ENCODE measurements at places on chromosomes 5 and 9. TPM values are rescaled to one million over a fixed set of nuclear protein-coding genes. Genes with fewer than 3 reads are reported as not detected.
A peak's percentile ranks its signal among the peaks of the same experiment; 100 is the strongest.

Gene LHX3
- not detected for total RNA-seq

DNA sequence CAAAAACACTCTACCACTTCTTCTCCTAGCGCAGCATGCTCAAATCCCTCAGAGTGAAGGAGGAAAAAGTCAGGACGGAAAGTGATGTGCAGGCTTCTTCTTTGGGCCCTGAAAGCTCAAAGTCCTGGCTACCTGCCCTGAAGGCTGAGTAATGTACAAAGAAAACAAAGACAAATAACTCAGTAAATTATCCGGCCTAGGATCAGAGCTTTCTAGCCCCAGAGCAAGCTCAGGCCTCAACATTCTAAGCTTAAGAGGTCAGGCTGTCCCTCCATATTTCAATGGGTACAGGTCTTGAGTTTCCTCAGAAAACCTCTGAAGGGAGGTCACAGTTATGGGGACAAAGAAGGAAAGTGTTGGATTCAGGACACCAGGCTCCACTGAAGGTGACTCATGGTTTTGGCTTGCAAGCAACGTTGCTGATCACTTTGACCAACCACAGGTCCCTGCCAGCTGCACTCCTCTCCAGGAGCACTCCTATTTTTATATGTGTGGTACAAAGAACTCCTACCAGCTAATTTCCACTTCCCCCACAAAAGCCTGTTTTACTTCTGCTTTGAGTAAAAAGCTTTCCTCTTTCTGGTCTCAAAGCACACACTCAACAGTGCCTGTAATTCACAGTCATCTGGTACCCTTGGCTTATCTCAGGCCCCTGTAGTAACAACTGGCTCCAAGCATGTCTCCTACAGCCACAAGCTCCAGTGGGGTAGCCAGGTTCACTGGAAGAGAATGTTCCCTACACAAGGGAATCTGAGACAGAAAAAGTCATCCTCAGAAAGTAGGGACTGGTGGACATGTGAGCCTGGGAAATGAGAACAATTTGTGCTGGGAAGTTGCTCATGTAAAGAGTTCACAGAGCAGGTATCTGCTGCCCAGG, 115.7 kb downstream of the UGCG start:
- DNase-seq = peak; percentile 95

DNA sequence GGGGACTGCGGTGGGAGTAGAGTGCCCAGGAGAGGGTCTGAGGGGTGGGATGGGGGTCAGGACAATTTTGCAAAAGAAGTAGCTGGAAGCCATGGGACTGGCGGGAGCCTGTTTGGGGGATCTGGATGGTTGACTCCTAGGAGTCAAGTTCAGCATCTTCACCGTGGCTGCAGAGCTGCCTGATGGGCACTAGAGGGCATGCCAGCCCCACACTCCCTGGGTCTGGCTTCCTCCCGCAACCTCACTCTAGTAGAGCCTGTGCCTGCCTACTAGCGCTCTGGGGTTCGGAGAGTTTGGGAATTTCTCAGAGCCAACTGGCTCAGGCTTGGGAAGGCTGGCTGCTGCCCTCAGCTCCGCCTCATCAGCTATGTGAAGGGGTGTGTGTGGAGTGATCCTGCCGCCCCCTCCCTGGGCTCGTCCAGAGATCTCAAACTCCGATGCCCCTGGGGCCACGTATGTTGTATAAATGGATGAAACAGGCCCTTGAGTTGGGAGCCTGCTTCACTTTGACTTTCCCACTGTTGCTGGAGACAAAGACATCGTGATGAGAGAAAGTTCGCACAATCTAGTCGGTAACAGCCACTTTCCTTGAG, 10.8 kb downstream of the TSPAN17 start:
- no peak for DNase-seq

Gene LRRTM2
- total RNA-seq = 0.25 TPM

DNA sequence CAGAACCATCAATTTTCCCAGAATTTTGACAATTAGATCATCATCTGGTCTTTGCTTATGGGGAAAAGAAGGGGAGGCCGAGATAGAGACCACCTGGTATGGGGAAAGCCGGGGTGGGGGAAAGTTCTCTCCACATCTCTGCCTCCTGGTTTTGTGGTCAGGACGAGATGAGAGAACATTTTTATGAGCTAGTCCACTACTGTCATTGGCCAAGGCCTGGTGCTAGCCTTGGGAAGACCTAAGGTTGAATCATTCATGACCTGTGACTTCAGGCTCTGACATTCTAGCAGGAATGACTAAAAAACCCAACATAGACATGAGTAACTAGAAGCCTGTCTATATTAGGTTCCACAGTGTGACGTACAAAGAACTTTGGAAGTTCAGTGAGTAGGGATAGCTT, 135.2 kb downstream of the PTTG1 start:
- peak; percentile 78 for DNase-seq

Gene SLCO6A1
- not detected for total RNA-seq

DNA sequence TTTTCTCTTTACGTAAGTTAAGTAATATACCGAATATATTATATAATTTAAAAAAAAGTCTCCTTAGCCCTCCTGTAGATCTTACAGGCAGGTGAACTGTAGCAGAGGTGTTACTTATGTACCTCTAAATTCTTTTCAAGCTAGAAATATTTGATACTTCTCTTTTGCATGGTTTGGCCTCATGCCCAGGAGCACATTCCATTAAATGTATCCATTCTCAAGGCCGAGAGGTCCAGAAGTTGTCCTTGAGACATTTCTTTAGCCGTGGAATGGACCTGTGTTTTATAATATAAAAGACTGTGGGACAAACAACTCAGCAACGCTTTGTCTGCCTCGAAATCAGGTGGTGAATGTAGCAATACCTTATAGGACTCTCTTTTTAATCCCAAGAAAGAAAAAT, 184.5 kb downstream of the TRIO start:
- DNase-seq = no peak

GRCh38 chr5:58348996-58349728, 110.7 kb downstream of the PLK2 start:
- DNase-seq = no peak

DNA sequence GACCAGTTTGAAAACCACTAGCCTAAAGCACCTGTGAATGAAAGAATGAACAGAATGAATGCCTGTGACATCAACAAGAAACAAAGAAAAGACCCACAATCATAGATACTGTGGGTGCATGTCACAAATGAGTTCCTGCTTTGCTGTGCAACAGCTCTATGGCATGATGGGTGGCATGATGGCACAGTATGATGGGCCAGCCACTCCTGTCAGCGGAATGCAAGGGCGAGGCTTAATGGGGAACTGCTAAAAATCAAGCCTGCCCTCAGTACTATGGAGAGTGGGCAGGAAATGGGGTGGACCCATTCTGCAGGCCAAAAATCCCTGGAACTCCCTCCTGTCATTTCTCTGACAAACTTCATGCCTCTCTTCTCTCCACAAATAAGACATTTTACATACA, 89.0 kb downstream of the DCP2 start:
- DNase-seq = no peak
